ENCODE measurements at places on chromosomes 16 and 17.

- no peak for DNase-seq
Measured at GRCh38 chr16:2482708-2483534, 8.0 kb downstream of the TBC1D24 start.

- no peak for DNase-seq
Measured at GRCh38 chr17:75897160-75898019, 639 bp upstream of the TRIM65 start.

- DNase-seq, result no peak
Measured at GRCh38 chr16:80056324-80056723, 455.8 kb upstream of the MAF start.

DNA sequence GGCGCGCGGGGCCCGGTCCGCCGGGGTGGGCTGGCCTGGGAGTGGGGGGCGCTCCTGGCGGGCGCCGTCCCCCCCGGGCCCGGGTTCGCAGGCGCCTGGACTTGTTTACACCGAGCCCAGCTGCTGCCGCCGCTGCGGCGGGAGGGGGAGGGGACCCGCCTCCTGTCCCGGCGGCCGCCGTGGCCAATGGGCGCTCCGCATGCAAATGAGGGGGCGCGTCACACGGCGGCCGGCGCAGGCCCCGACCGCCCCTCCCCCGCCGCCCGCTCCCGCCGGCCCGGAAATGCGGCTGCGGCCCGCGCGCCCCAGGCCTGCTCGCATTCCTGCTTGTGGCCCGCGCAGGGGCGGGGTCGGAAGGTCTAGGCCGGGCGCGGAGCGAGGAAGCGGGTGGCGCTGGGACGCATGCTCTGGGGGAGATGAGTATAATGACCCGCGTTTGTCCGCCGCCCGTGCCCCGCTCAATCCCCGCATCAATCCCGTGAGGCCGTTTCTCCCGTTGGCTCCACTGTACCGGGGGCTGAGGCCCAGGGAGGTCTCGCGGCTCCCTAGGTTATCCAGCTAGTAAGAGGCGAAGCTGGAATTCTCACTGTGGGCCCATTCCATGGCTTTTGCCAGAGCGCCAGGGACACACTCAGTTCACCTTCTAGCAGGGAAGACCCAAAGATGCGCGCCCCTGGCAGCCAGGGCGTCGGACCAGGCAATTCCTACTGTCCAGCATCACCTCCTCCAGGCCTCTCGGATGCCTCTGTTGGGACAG lies at the start of gene YPEL3:
YPEL3 (minus strand) TSS at position 109 of the 757 bp plus-strand sequence. CDS start 731 bp downstream, outside the sequence.
- DNase-seq, result peak; percentile 83

DNA sequence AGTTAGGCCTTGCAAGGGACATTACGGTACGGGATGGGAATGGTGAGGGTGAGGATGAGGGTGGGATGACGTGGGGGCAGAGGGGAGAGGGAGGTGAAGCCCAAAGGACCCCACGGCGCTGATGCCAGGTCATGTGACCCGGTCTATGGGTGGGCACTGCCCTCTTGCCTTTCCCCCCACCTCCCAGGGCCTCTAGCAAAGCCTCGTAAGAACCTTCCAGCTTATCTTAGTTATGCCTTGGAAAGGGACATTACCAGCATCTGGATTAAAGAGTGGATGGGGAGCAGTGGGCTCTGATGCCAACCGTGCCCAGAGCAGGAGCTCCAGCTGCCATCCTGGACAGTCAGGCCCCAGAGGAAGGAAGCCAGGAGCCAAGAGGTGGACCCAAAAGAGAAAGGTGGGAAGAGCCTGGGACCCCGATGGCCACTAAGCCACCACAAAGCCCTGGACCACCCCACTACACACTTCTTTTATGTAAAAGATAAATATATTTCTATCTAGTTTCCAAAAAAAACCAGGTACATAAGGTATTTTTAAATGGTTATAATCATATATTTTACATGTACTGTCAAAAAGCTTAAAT lies 40.9 kb downstream of the TK2 start:
- DNase-seq, result no peak

GRCh38 chr16:4316108-4316863 lies 419 bp downstream of the GLIS2 start:
- DNase-seq, result no peak

- DNase-seq, result no peak
Measured at GRCh38 chr17:10109146-10109545, 89.3 kb downstream of the GAS7 start.

GRCh38 chr17:34234616-34235015 lies 20.5 kb upstream of the CCL2 start:
- no peak for DNase-seq

- DNase-seq, result no peak
Measured at GRCh38 chr16:55478827-55479429, at the start of gene MMP2. MMP2 (plus strand) TSS chr16:55479198; CDS start chr16:55479480, 282 bp downstream.

DNA sequence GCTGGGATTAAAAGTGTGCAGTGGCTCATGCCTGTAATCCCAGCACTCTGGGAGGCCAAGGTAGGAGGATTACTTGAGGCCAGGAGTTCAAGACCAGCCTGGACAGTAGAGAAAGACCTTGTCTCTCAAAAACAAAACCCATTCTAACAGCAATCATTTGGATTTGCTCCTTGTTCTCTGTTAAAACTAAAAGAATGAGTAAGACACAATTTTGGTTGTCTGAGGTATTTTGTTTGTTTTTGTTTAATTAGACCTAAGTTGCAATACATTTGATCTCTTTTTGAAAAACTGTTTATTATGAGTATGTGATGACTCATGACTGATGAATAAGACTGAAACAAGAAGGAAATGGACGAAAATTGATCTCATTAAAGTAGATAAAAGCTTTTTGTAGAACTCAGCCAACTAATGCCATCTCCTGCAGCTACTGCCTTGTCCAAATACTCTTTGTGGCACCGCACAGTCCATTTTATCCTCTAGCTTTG lies 29.0 kb downstream of the GLG1 start:
- no peak for DNase-seq

- no peak for DNase-seq
Measured at GRCh38 chr16:69858191-69859104, 92.7 kb upstream of the CLEC18A start.

- no peak for DNase-seq
Measured at GRCh38 chr17:74730491-74731346, 6.3 kb upstream of the RAB37 start.

GRCh38 chr17:4469552-4469951 lies 29.1 kb upstream of the SPNS2 start:
- no peak for DNase-seq

- DNase-seq, result no peak
Measured at GRCh38 chr16:26963109-26963508, 103.6 kb upstream of the C16orf82 start.

GRCh38 chr16:10970065-10970464 lies 25.7 kb downstream of the CLEC16A start:
- no peak for DNase-seq

- no peak for DNase-seq
Measured at GRCh38 chr16:28543072-28543471, 4.3 kb upstream of the NUPR1 start.

DNA sequence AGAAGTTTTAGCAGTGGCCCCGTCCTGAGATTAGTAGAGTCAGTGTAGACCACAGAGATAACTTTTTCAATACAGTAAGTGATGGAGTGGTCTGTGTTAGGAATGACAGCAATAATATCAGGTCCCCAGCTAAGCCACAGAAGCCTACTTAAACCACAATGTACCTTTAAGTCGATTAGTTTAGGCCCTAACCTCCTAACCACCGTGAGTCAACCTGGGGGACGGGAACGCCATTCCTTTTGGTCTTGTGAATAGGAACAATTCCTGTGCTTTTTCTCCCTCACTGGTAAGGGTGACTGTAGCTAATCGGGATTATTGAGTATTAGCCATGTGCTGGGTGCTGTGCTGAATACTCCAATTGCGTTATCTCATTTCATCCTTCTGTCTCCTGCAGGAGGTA lies 14.0 kb downstream of the YPEL2 start:
- no peak for DNase-seq

- no peak for DNase-seq
Measured at GRCh38 chr17:29615048-29615385, 7.7 kb downstream of the CORO6 start.

DNA sequence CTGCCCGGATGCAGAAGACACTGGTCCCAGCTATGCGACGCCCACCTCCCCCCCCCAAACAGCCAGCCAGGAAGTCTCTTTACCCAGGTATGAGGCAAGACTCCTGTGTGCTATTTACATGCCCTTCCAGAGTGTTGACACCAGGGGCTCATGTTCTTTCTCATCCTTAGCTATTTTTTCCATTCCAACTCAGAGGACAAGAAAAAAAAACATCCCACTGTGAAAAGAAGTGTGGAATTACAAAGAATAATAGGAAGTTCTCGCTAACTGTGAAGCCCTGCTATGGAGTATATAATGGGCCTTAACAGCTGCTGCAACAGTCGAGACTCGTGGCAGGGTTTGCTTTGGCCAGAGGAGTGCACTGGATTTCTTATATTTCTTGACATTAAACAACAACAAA lies 584.9 kb downstream of the CDH13 start:
- DNase-seq, result no peak

DNA sequence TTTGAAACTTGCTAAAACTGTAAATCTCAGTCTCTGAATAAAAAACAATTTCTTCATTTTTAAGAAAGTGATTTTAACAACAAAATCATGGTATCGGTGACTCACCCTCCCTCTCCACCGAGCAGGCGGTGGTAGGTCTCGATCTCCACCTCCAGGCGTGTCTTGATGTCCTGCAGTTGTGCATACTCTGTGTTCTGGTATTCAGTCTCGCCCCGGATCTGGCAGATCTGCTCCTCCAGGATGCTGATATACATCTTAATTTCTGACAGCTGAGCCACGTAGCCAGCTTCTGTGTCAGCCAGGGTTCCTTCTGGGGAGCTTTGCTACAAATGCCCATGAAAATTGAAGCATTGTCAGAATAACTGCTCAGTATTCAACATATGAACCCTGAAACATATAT lies 15.4 kb upstream of the KRT24 start:
- DNase-seq, result no peak

DNA sequence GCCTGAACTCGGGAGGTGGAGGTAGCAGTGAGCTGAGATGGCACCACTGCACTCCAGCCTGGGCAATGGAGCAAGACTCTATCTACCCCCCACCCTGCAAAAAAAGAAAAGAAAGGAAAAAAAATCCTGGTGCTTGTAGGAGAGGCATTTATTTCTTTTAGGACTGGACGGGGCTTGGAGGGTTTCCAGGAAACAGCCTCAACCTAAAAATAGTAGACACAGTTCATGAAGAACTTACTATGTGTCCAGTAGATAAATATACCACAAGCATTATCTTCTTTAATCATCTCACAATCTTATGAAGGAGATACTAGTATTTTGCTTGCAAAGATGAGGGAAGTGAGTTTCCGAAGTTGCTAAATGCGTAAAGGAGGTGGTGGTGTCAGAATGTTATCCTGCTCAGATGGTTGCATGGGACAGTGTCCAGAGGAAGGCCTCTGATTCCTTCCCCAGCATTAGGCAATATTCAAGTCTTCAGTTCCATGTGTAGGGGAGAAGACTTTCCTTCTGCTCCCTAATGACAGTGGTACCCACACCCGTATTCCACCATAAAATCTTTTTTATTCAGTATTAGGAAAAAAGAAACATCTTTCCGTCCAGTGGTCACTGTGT lies 263.2 kb downstream of the WWOX start:
- DNase-seq, result no peak

DNA sequence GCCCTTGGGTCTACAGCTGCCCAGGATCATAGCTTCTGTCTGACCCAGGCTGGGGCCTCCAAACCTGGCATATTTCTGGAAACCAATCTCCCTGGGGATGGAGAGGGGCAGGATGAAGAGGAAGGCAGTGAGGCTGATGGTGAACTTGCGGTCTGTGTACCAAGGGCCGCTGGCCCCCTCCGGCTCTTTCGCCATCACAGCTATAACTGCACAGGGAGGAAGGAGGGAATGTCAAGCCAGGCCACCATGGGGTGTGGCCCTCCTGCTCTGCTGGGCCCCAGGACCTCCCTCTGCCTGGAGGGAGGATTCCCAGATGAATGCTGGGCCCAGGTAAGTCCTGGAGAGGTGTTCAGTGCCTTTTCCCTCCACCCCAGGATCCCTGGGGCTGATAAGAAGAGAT lies 6.3 kb downstream of the SLC38A7 start:
- DNase-seq, result no peak

GRCh38 chr16:30921748-30922419 lies 1.5 kb upstream of the FBXL19 start:
- peak; percentile 94 for DNase-seq

GRCh38 chr16:51407199-51407598 lies 256.1 kb upstream of the SALL1 start:
- no peak for DNase-seq

DNA sequence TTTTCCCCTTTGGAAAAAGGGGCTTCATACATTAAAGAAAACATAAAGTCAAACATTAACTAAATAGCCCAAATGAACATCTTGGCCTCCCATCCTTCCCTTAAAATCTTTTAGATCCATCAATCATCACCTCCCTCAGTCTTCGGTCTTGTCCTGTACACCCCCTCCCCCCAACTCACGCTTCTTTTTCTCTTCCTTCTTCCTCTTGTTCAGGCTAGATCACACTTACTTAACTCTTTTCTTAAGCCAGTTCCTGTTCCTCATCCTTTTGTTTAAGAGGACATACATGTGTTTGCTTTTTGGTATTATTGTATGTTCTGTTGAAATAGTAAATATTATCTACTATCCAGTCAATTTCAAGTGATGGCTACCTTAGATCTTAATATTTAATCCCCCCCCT lies 5.5 kb downstream of the MFSD6L start:
- DNase-seq, result no peak

DNA sequence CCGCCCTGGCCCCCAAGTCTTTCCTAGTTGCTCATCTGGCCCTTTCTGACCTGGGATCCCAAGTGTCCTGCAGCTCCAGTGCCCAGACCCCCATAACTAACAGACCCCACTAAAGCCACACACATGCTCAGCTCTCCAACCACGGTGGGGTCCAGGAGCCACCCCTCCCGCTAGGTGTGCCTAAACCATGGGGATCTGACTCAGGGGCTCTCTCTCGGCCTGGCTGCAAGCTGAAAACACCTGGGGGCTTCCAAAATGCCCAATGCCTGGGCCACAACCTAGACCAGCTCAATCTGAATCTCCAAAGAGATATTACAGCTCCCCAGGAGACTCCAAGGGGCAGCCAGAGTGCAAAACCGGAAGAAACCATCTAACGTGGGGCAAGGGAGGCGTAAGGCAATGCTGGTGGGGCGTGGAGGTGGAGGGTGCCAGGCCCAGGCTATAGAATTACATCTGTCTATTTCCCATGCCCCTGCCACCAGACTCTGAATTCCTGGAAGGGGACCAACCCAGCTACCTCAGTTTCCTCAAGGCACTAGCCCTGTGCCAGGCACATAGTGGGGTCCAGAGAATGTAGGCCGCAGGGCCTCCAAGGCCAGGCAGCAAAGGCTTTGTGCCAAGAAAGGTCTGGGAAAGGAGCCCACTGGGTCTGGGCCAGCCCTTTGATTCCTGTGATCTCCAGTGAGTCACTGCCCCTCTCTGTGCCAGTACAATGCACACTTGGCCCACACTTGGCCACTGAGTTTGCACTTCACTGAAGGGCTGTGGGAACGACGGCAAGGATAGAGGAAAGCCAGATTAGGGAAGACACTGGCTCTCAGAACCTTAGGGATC lies 3.3 kb downstream of the CD2BP2 start:
- DNase-seq, result no peak

Data from SHP77 (cell line).